ENCODE measurements at places on chromosomes 12 and 14. TPM values are rescaled to one million over a fixed set of nuclear protein-coding genes. Genes with fewer than 3 reads are reported as not detected.

GLT8D2 gene
- 14.8 TPM for total RNA-seq

KLRB1 gene
- not detected for total RNA-seq

DCAF5 gene
- 16.3 TPM for total RNA-seq

POMT2 gene
- total RNA-seq, result 12.5 TPM

OR6S1 gene
- not detected for total RNA-seq

SDS gene
- total RNA-seq, result not detected

GRIP1 gene
- total RNA-seq, result 0.96 TPM

TPH2 gene
- total RNA-seq, result not detected

CTSG gene
- not detected for total RNA-seq

NPFF gene
- not detected for total RNA-seq

PTGER2 gene
- total RNA-seq, result 5.2 TPM

SLC6A15 gene
- 0.77 TPM for total RNA-seq

ATP5F1B gene
- total RNA-seq, result 386 TPM

RNASE3 gene
- total RNA-seq, result not detected

FAM186B gene
- 0.28 TPM for total RNA-seq

AQP5 gene
- total RNA-seq, result not detected

TAS2R7 gene
- not detected for total RNA-seq

Measured in regular cardiac myocyte (primary cell).